ENCODE measurements at places on chromosomes 3 and 15. TPM values are rescaled to one million over a fixed set of nuclear protein-coding genes. Genes with fewer than 3 reads are reported as not detected.

PAK6 gene
- total RNA-seq = not detected

- no peak for DNase-seq
These were observed 168.4 kb upstream of the TPRG1 start for GRCh38 chr3:189003410-189003809.

DNA sequence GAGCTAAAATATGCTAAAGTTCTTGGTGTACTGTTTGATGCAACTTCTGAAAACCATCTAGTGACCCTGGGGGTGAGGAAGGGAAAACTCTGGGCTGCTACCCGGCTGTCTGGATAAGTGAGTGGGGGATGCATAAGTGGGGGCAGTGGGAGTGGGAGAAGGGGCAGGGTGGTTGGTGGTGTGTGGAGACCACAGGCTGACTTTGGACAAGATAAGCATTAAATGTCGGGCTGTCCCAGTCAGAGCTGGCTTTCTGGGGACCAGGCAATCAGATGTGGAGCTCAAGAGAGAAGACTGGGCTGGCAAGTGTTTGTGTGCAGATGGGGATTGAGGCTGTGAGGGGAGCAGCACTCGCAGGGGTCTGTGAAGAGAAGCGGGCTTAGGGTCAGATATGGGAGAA is 11.0 kb upstream of the XIRP1 start:
- no peak for DNase-seq

COL7A1 gene
- total RNA-seq = 84.9 TPM

DNA sequence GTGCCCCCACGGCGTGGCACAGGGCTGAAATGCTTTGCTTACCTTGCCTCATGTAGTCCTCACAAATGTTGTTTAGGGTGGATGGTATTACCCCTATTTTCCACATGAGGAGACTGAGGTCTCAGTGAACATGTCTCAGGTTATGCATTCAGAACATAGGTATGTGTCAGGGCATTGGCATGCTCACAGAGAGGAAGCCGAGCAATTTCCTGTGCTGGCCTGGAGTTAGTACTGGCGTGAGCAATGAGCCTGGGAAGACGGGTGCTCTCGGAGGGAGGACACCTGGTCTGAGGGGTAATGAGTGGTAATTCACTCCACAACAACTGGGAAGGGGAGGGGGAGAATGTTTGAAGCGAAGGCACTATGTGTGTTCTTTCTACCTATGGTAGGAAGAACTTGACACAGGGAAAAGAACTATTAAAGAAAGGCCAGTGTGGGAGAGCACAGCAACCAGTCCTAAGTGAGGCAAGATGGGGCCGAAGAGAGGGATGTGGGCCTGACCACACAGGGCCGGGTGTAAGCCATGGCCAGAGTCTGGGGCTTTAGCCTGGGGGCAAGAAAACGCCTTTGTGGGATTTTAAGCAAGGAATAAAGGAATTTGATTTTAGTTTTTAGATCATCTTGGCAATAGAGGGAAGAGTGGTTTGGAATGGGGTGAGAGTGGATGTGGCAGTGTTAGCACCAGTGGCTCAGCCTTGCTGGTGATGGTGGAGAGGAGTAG is 4.9 kb upstream of the FAM131A start:
- no peak for DNase-seq

RTF1 gene
- 41.8 TPM for total RNA-seq

OR5K2 gene
- total RNA-seq = not detected

DNA sequence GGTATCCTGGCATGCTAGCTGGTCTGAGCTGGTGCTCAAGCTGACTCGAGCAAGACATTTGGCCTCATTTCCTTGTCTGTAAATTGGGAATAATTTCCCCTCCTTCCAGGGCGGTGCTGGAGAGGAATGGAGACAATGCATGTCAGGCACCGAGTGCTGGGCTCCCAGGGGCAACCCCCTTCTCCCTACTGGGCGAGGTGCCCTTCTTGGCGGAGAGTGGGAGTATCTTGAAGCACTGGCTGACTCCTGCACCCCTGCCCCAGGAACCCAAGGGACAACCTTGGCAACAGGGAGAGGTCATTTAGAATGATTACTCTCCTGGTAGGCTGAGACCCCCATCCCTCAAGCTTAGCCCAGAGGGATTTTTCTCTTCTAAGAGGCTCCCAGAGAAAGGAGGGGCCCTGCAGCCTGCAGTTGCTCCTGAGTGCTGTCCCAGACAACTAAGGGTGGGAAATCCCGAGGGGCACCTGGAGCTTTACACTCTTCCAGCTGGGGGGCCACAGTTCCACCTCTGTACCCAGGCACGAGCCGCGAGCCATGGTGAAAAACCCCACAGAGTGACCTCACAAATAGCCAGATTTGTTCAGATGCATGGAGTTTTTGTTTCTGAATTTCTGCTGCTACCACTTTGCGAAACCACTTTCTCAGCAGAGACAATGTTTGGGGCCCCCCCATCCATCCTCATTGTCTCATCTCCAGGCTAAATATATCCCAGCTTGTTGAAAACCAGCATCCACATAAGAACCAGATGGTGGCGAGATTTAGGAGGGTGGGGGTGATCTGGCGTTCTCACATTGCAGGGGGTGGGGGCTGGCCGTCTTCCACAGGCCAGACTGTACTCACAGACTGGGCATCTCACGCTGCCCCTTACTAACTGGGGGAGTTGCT is 44.8 kb downstream of the ABTB1 start:
- DNase-seq = no peak

Measured in Caki2 (cell line).